ENCODE measurements at places on chromosomes 6 and 20.

GRCh38 chr20:10745790-10746189, 72.0 kb upstream of the JAG1 start:
- DNase-seq, result no peak

- DNase-seq, result no peak
Observed at GRCh38 chr6:82785206-82785605, 280.4 kb downstream of the UBE3D start.

- no peak for DNase-seq
Observed at GRCh38 chr6:36099869-36100483, 30.3 kb upstream of the MAPK13 start.

DNA sequence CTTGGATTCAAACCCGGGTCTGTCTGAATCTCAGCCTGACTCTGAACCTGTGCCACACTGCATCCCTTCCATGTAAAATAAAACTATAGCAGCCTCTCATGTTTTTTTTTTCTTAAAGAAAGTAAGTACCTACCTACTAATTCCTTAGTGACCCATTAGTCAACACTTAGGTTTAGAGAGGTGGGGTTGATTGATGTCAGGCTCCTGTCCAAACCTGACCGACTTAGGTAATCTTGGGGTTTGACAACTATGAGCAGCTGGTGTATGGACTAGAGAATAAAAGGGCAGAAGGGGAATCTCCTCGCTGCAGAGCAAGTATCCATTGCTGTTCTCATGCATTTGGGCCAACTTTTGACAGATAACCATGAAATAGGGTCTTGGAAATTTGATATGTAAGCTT, 6.5 kb downstream of the NKAIN2 start:
- no peak for DNase-seq

GRCh38 chr6:16546861-16547260, 214.4 kb downstream of the ATXN1 start:
- no peak for DNase-seq

- no peak for DNase-seq
Observed at GRCh38 chr6:97778290-97779038, 495.4 kb upstream of the MMS22L start.

GRCh38 chr6:34146801-34147592, 1.1 kb upstream of the GRM4 start:
- DNase-seq, result no peak

DNA sequence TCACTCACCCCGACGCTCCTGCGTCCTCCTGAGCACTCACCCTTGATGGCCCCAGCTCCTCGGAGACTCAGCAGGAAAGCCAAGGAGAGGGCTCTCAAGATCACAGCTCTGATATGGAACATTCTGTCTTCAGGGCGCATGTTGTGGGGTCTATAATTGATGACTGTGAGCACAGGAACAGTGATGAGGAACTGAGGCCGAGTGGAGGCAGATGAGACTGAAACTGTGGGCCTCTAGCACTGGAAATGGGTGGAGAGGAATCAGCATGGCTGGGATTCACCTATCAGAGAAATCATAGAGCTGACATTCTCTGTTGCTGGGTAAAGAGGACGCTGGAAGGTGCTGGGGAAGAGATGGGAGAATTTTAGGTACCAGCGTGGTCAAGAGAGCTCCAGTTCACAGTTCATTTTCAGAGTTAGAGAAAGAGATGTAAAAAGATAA, at the start of gene HLA-DPA1:
TSS of gene HLA-DPA1 (minus strand) at position 219 of the 441 bp plus-strand sequence.
- DNase-seq, result no peak

DNA sequence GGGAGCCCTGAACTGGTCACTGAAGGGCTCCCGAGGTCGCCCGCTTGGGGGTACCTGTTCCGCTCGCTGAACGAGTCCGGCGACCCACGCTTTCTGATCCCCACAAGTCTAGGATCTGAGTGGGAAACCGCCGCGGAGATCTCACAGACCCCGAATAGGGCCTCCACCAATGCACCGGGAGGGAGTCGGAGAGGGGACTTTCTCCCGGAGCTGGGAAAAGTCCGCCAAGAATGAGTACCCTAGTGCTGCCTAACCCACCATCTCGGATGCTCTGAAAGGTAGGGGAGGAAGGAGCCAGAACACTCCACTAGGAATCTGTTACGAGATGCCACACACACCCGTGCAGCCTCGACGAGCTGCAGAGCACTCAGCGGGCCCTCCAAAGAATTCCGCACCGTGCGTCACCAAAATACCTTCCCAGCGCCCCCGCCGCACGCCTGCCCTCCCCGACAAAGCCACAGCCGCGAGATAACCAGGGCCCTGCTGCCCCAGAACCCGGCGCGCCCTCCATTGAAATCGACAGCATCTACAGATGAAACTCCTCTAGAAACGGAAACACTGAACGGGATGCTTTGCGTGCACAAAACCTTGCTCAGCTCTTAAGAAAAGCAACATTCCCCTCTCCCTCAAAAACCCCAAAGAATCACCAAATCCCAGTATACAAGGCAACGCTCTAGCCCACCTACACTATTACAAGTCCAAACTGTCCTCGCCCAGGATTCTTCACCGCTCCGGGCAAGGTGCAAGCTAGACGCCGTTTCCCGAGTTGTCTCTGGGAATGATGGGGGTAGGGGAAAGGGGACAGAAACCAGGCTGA, 686 bp downstream of the COL12A1 start:
- no peak for DNase-seq

DNA sequence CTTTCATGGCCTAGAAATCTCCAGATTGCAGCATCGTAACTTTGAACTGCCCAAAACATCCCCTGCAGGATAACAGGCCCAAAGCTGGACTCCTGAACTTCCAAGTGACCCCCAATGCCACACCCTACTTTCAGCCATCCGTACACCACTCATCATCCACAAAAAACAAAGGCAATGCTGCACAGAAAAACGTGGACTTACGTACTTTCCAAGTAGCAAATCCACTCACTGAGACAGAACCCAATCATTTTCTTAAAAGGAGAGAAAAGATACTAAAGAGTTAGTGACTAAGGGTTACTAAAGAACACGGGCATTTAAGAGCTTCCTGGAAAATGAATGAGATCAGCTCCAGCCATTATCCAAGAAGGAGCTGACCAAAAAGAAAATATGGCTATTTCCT, 211.0 kb downstream of the WDR27 start:
- no peak for DNase-seq

GRCh38 chr6:127635091-127635490, 58.1 kb downstream of the C6orf58 start:
- no peak for DNase-seq

- DNase-seq, result no peak
Observed at GRCh38 chr20:18144541-18145099, 7.0 kb downstream of the KAT14 start.

- DNase-seq, result no peak
Observed at GRCh38 chr6:2021713-2022125, 223.7 kb downstream of the GMDS start.

GRCh38 chr6:11494786-11495564, 42.6 kb upstream of the TMEM170B start:
- no peak for DNase-seq

- no peak for DNase-seq
Observed at GRCh38 chr20:32894711-32895355, 36.1 kb downstream of the EFCAB8 start.

DNA sequence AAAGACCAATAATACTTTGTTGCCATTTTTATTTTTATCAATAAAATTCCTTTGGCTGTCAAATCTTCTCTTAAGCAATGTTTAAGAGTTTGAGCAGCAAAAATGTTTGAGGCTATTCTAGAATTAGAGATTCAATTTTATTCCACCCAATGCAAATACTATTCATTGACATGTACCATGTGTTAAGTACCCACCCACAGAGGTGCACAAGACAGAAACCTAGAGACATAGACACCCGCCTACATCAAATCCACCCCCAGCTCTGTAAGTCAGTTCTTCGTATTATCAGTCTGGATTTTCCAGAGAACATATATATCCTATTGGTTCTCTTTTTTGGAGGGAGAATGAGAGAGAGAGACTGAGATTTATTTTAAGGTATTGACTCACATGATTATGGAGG, 463.7 kb downstream of the EPM2A start:
- no peak for DNase-seq

DNA sequence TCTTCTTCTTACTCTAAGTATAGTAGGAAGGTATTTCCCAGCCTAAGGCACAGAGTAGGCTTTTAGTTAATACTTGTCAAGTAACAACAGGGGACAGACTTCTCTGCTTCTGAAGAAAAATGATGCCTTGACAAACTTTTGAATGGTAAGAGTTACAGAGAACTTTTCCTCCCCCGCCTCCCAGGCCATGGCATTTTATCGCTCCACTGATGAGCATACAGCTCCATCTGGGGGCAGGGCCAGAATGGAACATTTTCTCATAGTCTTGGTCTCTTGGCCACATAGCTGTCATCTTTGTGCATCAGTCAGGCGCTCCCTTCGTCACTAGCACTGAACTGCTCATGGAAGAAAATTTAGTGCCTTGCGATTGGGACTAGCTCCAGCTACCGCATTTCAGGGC, 1066.8 kb upstream of the CITED2 start:
- no peak for DNase-seq

GRCh38 chr6:86789779-86790411, 147.4 kb upstream of the HTR1E start:
- no peak for DNase-seq

- no peak for DNase-seq
Observed at GRCh38 chr6:112014483-112014882, 39.4 kb upstream of the CCN6 start.

DNA sequence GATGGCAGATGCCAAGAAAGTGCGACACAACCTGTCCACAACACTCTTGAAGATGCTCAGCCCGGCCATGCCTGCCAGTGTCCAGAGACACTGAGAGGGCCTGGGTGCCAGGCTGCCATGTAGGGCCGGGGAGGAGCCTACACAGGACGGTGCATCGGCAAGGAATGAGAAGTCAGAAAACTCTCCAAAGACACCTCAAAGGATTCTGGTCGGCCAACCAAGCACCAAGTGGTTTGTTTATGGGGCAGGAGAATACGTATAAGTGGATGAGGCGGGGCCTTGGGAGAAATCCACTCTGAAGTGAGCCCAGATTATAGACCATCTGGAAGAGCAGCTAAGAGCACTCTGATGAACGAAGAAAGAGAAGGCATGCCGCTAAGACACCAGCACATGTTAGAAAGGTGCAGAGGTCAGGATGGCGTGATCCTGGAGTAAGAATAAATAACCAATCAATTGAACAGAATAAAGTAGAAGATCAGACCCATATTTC, 120.7 kb upstream of the FOXQ1 start:
- DNase-seq, result no peak

DNA sequence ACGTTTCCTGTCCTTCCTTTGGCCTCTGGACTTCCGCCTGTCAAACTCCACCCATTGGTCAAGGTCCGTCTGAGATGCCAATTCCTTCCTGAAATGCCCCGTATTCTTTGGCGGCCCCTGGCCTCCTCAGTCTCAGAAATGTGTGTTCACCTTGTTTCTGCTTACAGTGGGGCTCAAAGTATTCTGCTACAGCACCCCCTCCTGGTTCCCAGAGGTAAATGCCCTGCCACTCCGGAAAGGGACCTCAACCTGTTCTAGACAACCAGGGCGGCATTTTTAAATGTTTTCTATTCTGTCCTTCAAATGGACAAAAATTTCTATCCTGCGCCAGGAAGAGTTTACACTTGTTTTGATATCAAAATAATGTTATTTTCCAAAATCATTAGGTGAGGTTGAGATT, 12.1 kb upstream of the PAX1 start:
- DNase-seq, result no peak

DNA sequence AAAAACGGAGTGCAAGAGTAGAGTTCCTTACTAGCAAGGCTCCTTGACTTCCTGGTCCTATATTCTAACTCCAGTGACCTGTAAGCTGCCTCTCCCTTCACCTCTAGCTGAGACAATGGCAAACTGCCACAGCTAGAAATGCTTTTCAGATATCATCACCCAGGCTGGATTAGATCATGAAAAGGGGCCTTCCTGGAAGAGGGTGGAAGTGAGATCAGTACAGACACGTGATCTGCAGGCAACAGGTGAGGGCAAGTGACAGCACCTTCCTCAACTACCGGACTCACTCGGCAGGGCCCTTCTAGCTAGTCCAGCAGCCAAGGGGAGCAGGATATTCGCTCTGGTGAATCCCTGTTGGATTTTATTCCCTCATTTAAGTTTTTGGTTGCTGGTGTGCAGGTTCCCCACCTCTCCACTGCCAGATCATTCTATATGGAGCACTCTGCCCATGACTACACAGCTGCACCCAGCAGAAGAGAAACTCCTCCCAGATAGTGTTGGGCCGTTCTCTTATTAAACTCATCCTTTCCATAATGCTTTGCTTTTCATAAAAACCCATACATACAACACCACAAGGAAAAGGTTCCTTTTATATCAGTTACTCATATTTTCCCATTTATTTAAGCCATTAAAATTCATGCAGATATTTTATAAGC, 26.4 kb upstream of the FAM83C start:
- DNase-seq, result no peak

DNA sequence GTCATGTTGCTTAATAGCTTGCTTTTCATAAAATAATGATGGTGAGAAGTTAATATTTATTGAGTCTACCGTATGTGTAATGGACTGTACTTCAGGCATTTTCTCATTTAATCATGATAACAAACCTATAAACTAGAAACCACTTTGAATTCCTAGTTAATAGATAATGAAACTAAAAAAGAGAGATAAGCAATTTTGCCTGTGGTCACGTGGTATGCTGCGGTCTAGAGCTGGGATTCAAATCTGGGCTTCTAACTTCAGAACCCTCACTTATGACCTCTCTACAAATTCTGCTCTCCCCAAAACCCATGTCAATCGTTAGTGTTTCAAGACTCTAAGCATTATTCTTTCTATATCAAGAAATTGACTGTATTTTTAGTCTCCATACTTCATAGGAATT, 700.7 kb downstream of the PRKN start:
- no peak for DNase-seq

- DNase-seq, result no peak
Observed at GRCh38 chr6:83057705-83058321, 7.8 kb downstream of the UBE3D start.

- no peak for DNase-seq
Observed at GRCh38 chr20:53270792-53271375, 298.7 kb downstream of the TSHZ2 start.

DNA sequence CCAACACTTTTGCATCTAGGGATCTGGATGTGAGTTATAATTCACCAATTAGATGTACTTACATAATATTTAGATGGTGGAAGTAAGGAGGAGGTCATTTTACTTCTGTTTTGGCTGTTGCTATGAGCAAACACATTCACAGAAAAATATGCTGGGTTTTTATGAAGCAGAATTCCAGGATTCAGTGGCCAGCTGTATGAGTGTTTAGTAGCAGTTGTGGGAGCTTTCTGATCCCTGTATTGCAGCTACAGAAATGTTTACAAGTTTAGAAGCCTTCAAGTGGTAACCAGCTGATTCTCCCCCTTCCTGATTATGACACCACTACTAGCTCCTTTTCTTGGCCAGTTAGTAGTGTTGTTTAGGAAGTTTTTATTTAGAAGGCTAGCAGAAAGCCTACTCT, 177.0 kb downstream of the TENT5A start:
- DNase-seq, result no peak

DNA sequence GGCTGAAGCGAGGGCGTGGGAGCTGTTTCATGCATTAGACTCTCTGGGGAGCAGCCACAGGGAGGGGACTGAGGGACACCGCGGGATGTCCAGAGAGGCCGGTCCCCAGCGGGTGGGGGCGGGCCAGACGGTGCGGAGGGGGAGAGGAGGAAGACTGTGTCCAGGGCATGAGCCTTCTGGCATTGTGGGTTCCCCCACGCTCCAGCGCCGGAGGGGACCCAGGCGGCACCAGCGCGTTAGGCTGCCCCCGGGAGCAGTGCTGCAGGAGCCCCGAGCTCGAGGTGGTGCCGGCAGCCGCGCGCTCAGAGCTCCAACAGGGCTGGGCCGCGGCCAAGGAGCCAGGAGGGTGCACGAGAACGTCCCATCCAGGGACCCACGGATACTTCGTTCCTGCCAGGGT, 14.4 kb downstream of the SLC22A3 start:
- no peak for DNase-seq
